ENCODE measurements at places on chromosomes 7 and 10.
A peak's percentile ranks its signal among the peaks of the same experiment; 100 is the strongest.

DNA sequence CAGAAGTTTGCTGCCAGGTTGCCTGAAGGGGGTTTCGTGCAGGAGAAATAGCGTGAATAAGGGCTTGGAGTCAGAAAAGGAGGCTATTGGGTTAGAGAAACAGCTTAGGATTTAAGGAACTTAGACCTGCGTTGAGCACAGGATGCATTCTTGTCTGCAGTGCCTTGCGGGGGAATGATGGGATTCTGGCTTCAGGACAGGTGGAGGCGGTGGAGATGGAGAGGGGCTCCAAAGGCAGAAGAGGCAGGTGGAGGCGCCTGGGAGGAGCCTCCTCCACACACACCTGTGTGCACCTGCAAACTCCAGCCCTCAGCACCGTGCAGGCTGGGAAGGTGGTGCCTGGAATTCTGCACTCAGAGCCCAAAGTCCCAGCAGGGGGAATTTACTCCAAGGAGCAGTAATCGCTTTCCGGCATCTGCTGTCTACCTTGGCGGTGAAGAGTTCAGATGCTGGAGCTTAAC, 1.8 kb downstream of the CLIP2 start:
- DNase-seq = no peak

GRCh38 chr7:4784799-4785198, 9.4 kb downstream of the AP5Z1 start:
- DNase-seq = no peak

DNA sequence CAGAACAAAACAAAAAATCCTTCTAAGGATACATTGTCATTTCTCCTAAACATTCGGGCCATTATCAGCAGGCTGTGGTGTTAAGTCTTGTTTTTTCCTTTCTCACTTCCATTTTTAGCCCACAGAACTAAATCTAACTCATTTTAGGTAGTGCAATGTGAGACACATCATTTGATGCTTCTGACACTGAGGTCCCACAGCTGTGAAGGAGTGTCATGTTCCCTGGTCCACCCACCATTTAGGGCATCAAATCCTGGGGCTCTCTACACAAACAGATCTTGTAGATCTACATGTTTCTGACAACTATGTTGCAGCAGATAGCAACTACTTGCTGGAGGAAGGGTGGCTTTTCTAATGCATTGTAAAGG, 232.5 kb upstream of the IGFBP3 start:
- no peak for DNase-seq

GRCh38 chr10:105857268-105858264, 1216.5 kb downstream of the SORCS3 start:
- no peak for DNase-seq

GRCh38 chr7:113890331-113891030, 28.3 kb downstream of the PPP1R3A start:
- DNase-seq = no peak

GRCh38 chr7:158646766-158647474, 57.7 kb downstream of the NCAPG2 start:
- no peak for DNase-seq

- DNase-seq = no peak
Observed at GRCh38 chr10:46233181-46233580, 53.6 kb upstream of the ANTXRL start.

- peak; percentile 48 for DNase-seq
Observed at GRCh38 chr7:98021588-98022351, 31.8 kb upstream of the OCM2 start.

- DNase-seq = no peak
Observed at GRCh38 chr10:131818510-131819234, 82.1 kb upstream of the PPP2R2D start.

GRCh38 chr7:47329320-47329926, 252.5 kb downstream of the TNS3 start:
- DNase-seq = no peak

GRCh38 chr7:1097120-1097504, 9.2 kb downstream of the GPER1 start:
- DNase-seq = no peak

DNA sequence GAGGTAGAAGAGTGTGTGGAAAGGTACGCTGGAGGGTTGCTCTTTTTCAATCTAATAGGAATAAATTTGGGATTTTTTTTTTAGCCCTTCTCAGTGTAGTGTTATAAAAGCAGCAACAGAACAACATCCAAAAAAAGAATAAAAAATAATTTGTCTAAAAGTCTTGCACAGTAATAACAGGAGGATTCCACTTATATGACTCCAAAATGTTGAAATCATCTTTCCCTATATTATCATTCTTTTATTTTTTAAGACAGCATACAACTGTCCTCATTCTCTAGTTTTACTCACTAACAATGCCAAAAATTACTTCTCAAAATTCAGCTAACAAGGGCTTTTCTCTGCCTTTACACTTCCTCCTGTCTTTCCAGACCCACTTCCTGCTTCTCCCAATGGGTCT, 27.8 kb downstream of the IL2RA start:
- DNase-seq = no peak

DNA sequence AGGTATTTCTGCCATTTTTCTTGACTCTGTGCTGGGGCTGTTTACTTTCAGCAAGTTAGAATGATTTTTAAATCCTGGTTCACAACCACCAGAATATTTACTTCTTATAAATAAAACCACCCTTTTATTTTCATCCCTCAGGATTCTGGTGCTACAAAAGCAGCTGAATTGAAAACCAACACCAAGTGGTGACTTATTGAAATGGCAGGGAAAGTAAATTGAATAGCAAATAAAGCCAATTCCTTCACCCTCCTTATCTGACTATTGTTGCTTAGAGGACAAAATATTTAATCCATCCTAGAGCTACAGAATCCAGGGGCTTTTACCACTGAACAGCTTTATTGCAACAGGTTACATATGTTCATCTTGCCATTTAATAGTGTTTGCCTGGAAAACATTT, 828.6 kb upstream of the GHITM start:
- no peak for DNase-seq

GRCh38 chr7:98740643-98741042, 123.6 kb downstream of the NPTX2 start:
- no peak for DNase-seq

GRCh38 chr7:80380957-80381356, 130.9 kb downstream of the GNAT3 start:
- no peak for DNase-seq

DNA sequence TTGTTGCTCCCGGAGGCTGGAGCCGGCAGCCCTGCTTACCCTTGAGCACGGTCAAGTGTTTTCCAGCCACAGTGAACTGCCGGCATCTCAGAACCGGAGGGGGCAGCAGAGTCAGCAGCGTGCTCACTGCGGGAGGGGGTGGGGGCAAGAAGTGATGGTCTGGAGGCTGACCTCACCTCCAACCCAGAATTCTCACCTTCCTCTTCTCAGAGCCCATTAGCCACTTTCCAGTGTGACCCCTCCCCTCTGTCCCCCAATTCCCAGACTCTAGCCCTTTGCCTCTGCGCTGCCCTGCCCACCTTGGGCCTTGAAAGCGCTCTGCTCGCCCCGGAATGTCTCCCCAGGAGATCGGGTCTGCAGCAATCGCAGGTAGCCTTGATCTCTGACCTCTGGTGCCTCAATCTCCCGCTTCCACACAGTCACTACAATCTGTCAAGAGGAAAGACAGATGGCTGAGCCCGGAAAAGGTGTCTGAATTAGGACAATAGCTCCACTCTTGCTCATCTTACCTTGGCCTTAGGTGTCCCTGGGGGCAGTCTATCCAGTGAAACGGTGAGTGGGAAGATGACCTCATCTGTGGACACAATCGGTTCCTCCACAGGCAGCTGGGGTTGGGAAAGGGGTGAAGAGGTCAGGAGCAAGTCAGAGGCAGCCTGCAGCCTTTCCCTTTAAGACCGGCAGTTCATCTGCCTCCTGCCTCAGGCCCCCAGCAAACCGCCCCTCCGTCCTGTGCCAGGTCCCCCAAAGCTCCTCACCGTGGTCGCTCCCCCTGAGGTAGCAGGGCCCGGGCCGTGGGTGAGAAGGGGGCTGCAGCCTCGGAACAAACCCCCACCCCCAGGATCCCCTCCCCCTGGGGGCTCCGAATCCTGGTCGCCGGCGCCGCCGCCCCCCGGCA, 942 bp downstream of the TRAPPC14 start:
- no peak for DNase-seq

GRCh38 chr10:6988654-6989053, 408.6 kb upstream of the PRKCQ start:
- DNase-seq = no peak

GRCh38 chr7:80876894-80877414, 41.9 kb downstream of the SEMA3C start:
- no peak for DNase-seq

GRCh38 chr7:20778063-20778721, 8.5 kb downstream of the SP8 start:
- no peak for DNase-seq

GRCh38 chr10:35211390-35211789, 84.7 kb downstream of the CREM start:
- no peak for DNase-seq

All from activated gamma-delta T cell (primary cell).